Hindlimb muscle (tissue), 1 donor: ENCODE measurements at places on chromosomes 4 and X.

DNA sequence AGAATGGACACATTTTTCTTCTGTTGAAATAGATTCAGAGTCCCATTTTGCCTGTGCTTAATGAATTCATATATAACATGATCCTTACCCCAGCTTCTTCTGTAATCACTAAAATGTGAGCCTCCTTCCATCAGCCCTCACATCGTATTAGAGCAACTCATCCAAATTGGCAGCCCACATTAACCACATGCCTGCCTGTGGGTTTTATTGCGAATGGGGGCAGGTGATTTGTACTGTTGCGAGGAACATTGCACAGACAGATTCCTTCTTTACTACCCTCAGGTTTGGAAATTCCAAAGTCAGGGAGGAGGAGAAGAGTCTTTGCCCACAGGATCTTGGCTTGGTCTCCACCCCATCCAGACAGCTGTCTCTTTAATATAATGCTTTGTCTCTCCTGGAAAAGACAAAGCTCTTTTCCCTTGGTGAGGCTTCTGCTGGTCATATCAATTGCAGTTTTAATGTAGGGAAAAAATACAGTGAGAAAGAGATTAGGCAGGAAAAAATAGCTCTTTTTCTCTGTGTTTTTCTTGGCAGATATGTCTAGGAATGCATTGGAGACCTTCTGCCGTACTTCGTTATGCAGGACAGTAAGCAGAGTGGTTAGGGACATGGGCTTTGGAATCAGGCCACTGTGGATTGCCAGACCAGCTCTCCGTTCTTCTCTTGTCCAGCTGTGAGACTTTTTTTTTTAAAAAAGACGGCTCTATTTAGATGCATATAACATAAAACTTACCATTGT lies 371.2 kb downstream of the AFF2 start:
- DNase-seq = peak; percentile 54

DNA sequence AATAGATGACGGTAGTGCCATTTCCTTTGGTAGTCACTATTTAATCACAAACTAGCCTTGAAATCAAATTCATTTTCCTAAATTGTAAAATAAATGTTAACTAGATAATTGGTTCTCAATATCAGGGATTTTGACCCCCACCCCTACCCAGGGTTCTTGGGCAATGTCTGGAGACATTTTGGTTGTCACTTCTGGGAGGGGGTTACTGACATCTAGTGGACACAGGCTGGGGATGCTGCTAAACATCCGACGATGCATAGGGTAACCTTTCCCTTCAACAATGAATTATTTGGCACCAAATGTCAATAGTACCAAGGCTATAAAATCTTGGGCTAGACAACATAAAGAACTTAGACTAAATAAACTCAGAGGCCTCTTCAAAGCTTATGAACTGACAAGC lies 285.8 kb upstream of the TRPC5 start:
- no peak for DNase-seq

GRCh38 chr4:1099270-1099669 lies 14.1 kb downstream of the RNF212 start:
- no peak for DNase-seq

DNA sequence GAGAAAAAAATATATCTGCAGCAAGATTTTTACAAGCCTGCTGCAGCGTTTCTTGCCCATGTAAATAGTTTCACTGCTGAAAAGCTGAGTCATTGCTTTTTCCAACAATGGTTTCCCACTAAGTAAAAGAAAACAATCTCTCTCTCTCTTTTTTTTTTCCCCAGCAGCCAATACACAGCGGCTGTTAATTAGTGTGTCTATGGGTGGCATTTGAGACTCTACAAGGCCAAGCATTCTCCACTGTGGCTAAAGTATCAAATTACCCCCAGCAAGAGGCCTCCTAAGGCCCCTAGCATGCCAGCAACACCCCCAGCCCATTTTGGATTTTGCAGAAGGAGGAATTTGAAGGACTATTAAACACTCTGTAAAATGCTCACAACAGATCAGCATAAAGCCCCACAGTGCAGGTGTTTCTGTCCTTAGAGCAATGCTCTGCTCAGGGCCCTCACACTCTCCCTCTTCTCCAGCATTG lies 837.4 kb downstream of the TRIML1 start:
- DNase-seq = peak; percentile 12

- no peak for DNase-seq
Observed at GRCh38 chr4:71441186-71442169, 102.7 kb downstream of the SLC4A4 start.

GRCh38 chrX:99301990-99302389 lies 1108.1 kb downstream of the PCDH19 start:
- DNase-seq = no peak
